Stimulated activated CD4-positive, alpha-beta T cell treated with anti-CD3 and anti-CD28 coated beads, TNF-alpha, amount 100 ng/mL, for 1 hour (primary cell): ENCODE measurements at places on chromosomes 6 and 20.

DNA sequence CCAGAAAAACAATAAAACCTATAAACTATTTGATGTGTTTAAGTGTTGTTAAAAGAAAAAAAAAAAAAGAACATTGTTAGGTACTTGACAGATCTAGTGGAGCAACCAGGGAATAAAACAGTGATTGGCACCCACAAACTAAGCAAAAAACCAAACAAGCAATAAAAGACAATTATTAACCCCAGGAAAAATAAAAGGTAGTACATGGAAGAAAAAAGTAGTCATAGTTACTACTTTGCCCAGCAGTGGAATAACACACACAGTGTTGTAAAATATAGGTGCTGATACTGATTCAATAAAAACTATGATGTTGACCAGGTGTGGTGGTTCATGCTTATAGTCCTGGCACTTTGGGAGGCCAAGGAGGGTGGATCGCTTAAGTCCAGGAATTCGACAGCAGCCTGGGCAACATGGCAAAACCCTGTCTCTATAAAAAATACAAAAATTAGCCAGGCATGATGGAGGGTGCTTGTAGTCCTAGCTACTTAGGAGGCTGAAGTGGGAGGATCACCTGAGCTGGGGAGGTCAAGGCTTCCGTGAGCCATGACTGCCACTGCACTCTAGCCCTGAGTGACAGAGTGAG lies 43.9 kb downstream of the PIGU start:
- DNase-seq, result no peak

DNA sequence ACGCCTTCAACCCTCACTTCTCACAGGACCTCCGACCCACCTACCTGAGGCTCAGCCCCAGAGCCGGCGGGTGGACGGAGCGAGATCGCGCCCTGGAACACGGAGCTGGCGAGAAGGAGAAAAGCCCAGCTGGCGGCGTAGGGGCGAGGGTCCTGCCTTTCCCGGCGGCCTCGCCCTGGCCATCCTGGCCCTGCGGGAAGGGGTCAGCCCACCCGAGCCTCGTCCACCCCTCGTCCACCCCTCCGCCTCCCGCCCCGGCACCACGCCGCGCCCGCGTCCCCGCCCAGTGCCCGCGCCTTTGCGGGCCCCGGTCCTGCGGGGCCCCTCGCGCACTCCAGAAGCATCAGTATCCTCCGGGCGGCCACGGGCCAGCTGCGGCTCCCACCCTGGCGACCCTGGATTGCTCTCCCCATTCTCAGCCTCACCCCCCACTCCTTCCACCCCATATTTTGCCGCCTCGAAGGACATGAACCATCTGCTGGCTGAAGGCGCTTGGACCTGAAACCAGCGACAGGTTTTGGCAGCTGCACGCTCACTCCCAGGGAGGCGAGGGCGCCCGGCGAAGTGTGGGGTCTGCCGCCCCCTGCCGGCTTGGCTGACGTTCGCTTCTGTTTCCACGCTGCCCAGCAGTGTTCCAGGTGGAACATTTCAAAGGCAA lies 65.1 kb downstream of the PLG start:
- peak; percentile 46 for DNase-seq

- no peak for DNase-seq
Measured at GRCh38 chr6:158938811-158939254, 61.2 kb downstream of the RSPH3 start.

DNA sequence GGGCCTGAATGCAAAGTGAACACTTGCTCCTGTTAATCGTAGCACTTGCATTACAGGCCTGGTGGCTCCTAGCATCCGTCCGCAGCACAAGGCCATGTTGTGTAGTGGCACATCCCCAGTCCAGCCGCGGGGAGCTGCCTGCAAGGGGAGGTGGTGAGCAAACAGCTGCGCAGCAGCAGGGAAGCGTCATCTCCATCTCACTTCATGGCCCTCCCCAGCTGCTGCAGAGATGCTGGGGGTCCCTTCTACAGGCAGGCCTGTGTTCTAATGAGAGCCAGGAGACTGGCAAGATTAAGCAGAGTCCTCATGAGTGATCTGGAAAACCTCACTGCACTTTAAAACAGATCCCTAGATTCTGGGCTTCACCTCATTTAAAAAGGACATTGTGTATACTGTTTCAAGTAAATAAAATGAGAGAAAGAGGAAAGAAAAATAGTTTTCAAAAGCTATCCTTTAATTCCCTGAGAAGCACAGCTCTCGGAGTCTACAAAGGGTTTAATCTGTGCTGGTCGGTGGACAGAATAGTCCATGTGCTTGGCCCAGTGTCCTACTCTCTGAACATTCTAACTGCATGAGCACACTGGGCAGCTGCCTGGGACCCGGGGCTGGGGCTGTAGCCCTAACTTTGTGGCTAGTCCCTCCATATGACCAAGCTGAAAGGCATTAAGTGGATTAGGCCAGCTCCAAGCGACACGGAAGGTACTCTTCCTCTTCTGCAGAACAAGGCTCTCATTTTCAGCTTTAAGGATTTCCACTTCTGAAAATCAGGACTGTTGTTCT lies 125.8 kb downstream of the LY86 start:
- no peak for DNase-seq

DNA sequence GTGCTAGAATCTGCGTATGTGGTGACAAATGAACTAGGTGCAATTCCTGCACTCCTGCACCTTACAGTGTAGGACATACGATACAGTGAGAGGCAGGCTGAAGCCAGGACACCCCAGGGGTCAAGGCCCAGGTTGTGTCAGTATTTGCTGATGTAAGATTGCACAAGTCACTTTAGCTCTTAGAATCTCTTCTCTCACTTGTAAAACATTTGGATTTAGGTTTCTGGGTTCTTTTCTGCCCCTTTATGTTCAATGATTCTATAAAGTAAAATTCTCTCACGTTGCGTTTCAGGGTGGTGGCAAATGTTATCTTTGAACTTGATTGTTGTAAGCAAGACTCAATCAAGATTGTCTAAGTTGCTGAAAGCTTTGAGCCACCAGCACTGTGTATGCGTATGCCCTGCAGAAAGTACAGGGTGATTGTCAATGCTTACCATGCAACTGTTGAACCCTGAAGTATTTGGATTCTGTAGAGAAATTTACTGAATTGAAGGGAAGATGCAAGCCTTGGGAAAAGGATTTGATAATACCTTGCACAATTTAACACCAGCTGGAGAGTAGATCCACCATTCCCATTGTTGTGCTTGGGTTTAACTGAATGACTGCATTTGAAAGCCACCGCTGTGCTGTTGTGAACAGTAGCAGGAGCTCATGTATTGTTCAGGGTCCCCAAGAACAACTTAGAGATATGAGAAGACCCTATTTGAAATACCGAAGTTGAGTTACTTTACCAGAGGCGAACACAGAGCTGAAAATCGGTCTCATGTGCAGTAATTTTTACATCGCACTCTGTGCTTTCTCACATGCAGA lies 106.1 kb upstream of the CITED2 start:
- no peak for DNase-seq

DNA sequence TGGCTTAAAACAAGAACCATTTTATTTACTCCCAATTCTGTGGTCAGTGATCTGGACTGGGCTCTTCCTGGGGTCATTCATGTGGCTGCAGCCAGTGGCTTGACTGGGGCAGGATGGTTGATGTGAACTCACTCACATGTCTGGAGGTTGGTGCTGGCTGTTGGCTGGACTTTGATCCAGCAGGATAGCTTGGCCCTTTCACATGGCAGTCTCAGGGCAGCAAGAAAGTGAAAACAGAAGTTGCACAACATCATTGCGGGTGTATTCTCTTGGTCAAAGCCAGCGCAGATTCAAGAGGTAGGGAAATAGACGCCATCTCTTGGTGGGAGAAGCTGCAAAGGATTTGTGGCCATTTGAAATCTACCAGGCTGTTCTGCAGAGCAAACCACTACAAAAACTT lies 77.2 kb downstream of the MDGA1 start:
- no peak for DNase-seq

- DNase-seq, result no peak
Measured at GRCh38 chr20:19688031-19688806, 69.8 kb upstream of the RIN2 start.

DNA sequence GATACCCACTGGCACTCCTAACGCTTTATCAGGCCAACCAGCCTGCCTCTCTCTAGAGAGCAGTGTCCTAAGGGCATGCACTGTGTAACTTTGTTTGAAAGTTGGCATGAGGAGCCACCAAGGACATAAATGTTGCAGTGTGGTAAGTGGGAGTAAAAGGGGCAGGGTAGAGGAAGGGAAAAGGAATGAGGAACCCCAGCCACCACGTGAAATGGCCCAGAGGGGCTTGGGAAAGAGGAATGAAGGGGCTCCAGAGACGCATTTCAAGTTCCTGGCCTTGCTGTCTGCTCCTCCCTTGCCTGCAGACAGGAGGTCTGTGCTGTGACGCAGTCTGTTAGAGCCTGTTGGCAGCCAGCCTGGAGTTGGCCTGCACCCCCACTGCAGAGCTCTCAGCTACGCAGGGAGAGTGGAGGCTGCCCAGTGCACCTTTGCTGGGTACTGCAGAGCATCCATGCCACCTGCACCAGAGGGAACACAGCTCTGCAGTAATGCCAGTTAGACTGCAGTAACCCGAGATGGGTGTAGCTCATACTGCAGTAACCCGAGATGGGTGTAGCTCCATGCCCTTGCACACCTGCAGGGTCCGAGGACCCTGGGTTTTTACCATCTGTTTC lies 86.8 kb upstream of the SNAP25 start:
- no peak for DNase-seq

DNA sequence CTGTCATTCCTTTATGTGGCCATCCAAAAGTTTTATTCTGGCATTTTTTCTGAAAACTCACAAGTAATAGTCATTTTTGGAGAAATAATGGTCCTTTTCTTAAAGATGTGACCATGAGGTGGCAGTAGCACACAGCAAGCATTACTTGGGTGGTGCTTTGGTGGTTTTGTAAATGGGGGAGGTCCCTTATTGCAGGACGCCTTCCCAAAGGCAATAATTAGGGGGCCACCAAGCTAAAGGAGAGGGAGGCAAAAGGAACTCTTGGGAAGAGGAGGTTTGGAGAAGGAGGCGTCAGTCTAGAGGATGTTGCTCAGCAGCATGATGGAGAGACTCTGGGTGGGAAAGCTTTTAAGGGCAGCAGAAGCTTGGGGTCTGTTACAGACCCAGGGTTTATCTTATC lies 422.6 kb upstream of the MMS22L start:
- no peak for DNase-seq

- DNase-seq, result no peak
Measured at GRCh38 chr20:60228255-60228654, 270.0 kb downstream of the CDH26 start.

DNA sequence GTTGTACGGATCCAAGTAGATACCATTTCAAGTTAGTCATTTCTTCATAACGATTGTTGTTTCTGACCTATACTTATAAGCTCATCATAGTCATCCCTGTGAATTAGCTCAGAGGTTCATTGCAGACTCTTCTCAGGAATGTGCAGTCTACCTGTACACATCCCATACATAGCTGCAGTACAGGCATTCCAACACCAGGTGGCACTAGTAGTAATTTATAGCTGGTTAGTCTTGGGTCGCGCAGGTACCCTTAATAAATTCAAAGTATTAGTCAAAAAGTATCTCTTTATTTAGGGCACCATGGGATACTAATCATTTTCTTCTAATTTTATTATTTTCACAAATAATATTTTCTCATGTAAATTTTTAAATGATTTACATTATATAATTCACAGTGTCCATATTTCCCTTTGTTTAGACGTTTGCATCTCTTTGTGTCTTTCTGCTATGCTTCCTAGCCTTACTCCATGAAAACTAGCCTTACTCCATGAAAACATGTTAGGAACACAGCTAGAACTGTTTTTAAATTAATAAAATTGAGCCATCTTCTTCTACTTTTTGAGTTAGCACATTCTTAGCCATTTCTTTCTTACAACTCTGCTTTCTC lies 128.6 kb upstream of the FAM83B start:
- no peak for DNase-seq

DNA sequence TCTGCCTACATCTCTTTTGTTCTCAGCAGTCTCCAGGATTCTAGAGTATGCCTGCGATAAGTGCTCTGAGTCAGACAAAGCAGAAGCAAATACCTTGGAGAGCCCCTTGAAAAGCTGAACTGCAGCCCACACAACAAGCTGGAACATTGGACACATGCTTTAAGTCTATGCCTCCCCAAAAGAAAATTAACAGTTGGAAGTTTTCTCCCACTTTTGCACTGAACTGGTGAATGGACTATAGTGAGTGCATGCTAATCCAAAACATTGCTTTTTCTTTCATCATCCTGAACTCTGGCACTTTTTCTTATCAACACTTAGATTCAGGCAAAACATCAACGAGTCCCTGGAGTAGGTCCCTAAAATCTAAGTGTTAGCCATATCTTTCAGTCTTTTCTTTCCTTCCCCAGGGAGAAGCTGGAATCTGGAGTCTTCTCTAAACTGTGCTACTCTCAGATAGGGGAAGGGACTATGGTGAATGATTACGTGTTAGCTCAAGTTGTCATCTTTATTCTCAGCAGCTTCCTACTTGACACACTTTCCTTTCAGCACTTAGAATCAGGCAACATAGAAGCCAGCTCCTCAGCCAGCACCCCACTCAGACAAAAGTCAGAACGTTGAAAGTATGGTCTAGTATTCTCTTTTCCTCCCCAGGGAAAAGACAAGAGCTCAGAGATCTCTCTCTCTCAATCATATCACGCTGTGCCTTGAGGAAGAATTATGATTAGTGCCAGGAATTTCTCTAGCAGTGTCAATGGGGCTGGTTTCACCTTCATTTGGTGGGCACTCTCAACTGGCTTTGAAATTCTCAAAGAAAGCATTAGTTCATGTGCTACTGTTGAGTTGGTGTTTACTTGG lies 811.0 kb upstream of the GJE1 start:
- DNase-seq, result no peak

DNA sequence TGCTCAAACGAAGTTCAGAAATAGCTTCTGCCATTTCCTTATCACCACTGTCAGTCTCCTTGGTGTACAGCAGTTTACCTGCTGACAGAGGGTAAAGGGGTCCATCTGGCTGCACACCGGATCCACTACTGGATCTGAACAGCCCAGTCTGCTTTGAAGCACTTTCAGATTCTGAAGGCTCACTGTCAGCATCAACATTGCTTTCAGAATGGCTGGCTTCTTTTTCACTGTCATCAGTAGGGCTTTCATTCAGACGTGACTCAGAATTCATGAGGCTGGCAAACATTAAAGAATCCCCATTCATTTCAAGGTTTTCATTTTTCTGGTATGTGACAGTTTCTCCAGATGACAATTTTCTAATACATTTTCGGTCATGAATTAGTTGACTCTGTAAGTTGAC lies 21.0 kb upstream of the PNISR start:
- DNase-seq, result no peak

DNA sequence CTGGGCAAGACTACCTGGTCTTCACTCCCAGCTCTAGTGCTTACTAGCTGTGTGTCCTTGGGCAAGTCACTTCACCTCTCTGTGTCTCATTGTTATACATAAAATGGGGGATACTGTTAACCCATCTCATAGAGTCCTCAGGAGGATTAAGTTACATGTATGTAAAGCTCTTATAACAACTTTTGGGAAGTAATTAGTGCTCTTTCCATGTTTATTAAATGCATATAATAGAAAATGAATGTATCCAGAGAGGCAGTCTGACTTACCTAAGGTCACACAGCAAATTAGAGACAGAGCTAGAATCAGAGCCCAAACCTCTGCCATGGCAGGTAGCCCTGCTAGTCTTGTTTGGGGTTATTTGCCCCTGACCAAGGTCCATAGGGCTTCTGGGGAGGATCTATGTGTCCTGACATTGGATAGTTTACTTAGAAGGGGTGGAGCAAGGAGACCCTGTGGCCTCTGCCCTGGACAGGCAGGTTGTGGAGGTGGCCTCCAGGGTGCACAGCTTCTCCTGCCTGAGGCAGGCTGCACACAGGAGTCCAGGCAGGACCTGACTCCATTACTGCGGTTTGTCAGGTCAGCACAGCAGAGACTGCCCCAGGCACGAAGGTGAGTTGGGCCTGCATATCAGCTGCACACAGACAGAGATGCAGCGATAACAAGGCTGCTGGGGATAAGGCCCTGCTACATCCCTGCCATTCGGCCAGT lies 8.4 kb upstream of the MAPK13 start:
- DNase-seq, result no peak

- peak; percentile 1 for DNase-seq
Measured at GRCh38 chr6:70413992-70414494, 735 bp downstream of the FAM135A start.
